Fibroblast of skin of back (primary cell): ENCODE measurements at places on chromosomes 11 and 22.

- DNase-seq: no peak
These were observed 22.8 kb downstream of the RHBDD3 start for GRCh38 chr22:29244785-29245625.

DNA sequence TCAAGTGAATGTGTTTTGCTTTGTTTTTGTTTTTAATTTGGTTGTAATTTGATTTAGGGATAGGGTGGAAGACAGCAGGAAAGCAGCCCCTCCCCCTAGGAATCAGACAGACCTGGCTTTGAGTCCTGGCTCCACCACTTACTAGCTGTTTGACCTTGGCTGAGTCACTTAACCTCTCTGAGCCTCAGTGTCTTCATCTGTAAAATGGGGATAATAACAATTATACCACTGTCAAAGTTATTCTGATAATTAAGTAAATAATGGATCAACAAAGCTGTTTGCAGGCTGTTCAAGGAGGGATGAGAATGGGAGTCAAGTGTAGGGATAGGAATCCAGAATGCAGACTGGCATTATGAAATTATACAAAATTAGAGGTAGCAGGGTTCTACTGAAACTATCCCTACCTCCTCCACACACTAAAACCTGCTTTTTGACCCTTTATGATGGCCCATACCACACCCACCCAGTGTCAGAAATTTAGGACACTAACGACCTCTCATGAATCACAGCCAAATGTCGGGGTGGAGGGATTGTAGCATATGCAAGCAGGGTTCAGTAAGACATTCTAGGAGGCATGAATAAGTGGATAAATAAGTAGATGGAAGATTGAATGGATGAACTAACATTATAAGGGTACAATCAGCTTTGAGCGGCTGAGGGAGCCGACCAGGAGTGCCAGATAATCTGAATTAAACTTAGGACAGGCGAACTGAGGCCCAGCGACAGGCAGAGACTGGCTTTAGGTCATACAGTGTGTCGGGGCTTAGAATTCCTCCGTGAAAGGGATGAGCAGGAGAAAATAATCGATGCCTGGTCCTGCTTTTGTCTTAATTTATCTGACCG lies 974 bp downstream of the ANAPC15 start:
- no peak for DNase-seq

DNA sequence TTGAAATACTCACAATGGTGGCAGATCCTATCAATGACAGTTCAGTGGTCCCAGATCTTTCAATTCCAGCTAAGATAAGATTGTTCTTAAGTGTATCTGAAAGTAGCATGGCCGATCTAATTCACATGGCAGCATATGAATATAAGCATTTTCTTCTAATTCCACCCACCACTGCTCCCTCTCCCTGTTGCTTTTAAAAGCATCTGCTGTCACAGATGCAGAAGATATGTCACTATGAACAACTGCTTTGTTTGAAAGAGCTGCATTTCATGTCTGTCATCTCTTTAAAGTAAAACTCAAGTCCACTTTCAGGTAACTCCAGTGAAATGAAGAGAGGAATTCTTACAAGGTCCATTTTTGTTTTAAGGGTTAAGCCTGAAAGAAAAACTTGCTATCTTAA lies 1044.0 kb downstream of the DLG2 start:
- no peak for DNase-seq

- no peak for DNase-seq
These were observed 14.1 kb upstream of the IL2RB start for GRCh38 chr22:37163575-37164504.

DNA sequence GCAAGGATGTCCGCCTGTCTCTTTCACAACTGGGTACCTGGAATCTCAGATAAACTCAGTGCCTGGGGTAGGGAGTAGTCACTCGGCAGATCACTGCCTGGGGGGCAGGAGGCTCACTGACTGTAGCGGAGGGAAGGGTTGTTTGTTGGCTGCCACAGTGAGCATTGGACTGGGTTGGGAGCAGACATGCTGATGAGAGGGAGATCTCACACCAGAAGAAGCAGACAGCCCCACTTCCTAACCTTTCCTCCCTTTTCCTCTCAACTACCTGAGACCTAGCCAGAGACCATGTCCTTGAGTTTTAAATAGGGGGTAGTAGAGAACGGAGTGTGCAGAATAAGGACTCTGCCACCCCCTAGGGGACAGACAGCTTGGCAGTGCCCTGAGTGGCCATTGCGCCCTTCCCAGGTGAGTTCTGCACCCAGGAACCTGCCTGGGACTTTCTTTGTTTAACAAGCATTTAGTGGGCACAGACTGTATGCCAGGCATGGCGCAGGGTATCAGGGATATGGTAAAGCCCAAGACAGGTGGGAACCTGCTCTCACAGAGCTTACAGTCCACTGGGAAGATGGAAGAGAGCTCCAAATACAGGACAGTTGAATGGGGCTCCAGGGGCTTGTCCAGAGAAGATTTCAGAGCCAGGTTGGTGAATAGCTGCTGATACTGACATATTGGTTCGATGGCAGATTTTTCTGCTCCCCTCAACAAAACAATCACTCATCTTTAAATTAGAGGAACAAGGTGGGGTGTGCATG lies 115.7 kb upstream of the NNMT start:
- no peak for DNase-seq

GRCh38 chr11:33723238-33723881 lies 12.9 kb downstream of the CD59 start:
- peak; percentile 100 for DNase-seq

- peak; percentile 57 for DNase-seq
These were observed 680.5 kb upstream of the API5 start for GRCh38 chr11:42631220-42631843.

DNA sequence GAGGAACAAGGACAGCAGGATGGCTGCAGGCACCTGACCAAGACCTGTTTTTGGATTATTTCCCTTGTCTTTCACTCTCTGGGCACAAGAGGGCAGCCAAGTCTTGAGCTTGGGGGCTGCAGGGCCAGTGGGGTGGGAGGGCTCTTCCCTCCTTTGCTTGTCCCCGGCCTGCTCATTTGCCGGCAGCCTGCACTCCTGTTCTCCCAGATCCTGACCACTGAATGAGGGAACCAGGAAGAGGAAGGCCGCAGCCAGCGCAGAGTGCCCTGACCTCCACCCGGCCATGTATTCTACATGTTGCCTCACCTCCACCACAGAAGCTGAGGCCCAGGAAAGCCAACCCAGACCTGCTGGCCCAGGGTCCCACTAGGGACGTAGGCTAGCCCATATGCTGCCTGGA lies 15.5 kb upstream of the NNMT start:
- DNase-seq: peak; percentile 85

DNA sequence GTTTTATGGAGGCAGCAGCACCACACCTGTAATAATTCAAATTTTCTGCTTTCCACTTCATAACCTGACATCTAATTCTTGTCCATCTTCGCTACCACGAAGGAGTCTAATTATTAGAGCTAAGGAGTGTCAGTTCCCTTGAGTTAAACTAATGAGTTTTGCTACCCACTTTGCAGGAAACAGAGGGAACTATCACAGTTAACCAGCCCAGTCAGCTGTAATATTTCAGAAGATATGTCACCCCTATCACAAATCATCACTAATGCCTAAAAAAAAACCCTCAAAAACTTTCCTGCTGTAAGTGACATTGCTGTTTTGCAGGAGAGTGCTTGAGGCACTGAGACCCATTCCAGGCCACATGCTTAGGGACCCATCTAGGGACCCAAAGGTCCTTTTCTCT lies 8.4 kb downstream of the TECTA start:
- no peak for DNase-seq

GRCh38 chr11:131645237-131645636 lies 274.8 kb downstream of the NTM start:
- DNase-seq: no peak

DNA sequence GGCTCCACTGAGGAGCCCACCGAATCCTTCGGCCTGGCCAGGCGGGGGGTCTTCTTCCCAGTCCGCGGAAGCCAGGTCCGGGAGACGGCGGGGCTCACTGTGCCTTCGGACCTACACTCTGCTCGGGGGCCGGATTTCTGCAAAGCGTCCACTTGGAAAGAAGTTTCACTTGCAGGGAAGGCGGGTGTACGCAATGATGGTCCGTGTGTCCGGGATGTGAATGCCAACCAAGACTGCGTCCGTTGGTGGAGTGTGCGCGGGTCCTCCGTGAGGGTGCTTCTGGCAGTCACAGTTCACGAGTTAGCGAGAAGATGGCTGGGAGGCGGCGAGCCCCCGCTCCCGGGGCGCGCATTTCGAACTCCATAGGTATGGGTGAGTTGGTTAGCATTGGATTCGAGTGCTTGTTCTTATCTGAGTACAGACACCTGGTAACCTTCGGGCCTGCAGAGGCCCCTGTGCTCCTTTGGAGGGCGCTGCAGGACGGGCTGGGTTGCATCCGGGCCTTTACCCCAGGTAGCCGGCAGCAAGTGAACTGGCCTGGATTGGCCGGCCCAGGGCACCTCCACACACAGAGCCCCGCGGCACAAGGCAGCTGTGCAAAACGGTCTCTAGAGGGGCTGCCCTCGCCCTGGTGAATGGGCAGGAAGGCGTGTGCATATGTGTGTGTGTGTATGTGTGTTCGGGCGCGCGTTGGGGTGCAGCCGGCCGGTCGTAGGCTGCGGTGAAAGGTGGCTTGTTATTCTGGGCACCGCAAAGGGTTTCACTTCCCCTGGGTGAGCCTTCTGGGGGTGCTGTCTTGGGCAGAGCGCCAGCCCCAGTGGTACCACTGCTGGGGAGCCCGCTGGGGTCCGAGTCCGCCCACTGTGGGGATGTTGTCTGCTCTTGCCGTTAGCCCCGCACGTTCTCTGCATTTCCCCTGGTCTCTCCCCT lies 13.3 kb upstream of the CYP2R1 start:
- peak; percentile 6 for DNase-seq

- DNase-seq: no peak
These were observed 190.6 kb downstream of the GUCY1A2 start for GRCh38 chr11:106827687-106828086.

- DNase-seq: no peak
These were observed 10.5 kb upstream of the TSPAN18 start for GRCh38 chr11:44716256-44716655.
